Osteocyte (in vitro differentiated cells): ENCODE measurements at places on chromosomes 2 and 18.
A peak's percentile ranks its signal among the peaks of the same experiment; 100 is the strongest.

DNA sequence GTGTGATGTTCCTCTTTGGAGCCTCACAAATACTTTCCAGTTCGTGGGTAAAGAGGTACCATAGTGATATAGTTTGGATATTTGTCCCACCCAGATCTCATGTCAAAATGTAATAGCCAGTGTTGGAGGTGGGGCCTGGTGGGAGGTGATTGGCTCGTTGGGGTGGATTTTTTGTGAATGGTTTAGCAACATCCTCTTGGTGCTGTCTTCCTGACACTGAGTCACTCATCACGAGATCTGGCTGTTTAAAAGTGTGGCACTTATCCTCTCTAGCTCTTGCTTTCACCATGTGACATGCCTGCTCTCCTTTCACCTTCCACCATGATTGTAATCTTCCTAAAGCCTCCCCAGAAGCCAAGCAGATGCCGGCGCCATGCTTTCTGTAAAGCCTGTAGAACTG, 3.0 kb upstream of the CCDC93 start:
- no peak for DNase-seq

- no peak for DNase-seq
These were observed 70.0 kb upstream of the MAP4K4 start for GRCh38 chr2:101627285-101628029.

DNA sequence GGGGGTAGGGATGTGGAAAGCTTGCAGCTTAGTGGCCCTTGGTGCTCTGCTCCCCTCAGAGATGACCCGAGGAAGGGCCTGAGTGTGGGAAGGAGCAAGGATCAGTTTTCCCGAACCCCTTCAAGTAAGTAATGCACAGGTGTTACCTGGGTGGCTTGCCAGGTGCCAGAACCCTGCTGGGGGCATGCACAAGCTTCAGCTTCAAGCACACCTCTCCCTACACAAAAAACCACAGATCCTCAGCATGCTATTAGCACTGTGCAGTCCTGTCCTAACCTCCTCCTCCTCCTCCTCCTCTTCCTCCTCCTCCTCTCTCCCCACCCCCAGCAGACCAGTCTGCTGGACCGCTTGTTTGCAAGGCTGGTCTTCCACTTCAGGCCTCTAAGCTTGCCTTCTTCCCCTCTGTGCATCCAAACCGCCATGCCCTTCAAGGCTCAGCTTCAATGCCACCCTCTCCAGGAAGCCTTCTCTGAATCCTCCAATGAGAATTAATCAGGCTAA, 114.8 kb downstream of the ACAA2 start:
- no peak for DNase-seq

DNA sequence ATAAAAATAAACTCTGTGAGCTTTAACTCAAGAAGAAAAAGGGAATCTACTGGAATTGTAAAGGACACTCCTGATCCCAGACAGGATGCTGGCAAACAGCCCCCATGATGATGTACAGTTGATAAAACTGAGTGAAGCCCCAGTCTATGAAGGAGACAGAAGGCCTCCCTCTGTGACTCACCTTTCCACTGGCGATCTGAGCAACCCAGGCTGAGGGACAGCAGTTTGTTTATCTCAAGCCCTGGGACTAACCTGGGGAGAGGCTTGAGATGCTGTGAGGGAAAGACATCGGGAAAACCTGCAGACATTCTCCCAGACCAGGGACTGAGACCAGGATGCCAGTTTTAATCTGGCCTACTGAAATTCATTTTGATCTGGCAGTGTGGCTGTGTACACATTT, 104.5 kb upstream of the CDH2 start:
- no peak for DNase-seq

DNA sequence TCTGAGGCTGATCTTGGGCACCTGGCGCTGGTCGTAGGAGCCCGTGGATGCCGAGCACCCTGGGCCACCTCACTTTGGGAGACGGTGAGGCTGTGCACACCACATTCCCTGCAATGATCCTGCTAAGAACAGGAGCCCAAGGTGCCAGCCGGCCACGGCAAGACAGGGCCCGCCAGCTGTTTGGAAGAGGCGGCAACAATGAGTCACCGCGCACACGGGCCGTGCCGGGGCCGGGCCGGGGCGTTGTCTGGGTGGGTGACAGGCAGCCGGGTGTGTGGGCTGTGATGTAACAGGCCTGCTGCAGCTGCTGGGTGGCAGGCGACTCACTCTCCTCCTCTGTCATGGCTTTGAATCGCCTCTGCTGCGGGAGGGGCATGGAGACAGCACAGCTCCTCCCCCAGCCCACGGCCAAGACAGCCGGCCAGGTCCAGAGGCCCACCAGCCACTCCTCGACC, 49.7 kb upstream of the ODC1 start:
- DNase-seq: peak; percentile 84

GRCh38 chr18:59109375-59109774, 30.3 kb upstream of the SEC11C start:
- DNase-seq: no peak

DNA sequence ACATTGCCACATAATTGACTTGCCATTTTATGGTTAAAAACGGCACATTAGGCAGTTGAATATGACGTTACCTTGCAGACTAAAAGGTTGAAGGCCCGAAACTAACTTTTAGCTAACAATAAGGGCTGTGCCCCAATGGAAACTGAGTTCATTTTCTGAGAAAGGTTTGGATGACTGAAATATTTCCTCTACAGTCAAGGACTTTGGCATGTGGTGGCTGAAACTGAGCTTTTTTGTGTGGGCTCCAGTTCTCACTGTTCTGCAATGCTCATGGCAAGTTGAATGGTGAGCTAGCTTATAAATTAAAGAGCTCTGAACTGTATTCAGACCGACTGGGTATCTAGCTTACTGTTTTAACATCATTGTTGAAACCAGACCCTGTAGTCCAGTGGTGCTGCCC, 23.8 kb upstream of the TXNDC2 start:
- DNase-seq: no peak

DNA sequence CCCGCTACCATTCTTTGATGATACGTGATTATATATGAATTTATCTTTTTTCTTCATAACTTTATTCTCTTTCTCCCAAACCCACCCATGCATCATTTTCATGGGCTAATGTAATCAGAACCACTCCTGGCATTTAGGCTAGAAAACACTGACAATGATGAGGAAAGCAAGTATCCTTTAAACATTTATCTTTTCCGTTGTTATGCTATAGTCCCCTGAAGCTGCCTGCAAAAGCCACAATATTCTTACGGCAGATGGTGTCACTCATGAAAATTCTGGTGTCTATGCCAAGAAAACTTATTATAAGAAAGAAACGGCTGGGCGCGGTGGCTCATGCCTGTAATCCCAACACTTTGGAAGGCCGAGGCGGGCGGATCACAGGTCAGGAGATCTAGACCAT, 221.8 kb upstream of the CTAGE1 start:
- DNase-seq: no peak

GRCh38 chr18:23503963-23504344, 643 bp downstream of the RMC1 start:
- DNase-seq: no peak

DNA sequence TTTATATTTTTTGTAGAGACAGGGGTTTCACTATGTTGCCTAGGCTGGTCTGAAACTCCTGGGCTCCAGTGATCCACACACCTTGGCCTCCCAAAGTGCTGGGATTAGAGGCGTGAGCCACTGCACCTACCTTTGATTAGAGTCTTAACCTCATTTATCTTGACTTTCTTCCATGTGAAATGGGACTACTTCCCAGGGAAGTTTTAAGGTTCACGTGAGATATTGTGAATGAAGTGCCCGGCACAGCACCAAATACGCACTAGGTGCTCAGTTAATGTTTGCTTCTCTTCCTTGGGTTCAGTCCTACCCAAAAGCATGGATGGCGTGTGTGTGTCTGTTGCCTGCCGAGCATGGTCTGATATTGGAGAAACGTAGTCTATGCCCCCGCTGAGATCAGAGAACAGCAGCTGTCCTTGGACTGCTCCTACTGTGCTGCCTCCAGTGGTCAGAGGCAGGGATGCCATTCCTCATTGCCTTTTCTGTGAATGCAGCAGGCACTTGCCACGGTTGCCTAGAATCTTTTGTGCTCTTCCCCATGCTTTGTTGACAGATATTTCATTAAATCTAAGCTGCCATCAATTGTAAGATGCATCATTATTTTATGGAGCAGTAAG, 12.3 kb upstream of the TFCP2L1 start:
- peak; percentile 76 for DNase-seq

DNA sequence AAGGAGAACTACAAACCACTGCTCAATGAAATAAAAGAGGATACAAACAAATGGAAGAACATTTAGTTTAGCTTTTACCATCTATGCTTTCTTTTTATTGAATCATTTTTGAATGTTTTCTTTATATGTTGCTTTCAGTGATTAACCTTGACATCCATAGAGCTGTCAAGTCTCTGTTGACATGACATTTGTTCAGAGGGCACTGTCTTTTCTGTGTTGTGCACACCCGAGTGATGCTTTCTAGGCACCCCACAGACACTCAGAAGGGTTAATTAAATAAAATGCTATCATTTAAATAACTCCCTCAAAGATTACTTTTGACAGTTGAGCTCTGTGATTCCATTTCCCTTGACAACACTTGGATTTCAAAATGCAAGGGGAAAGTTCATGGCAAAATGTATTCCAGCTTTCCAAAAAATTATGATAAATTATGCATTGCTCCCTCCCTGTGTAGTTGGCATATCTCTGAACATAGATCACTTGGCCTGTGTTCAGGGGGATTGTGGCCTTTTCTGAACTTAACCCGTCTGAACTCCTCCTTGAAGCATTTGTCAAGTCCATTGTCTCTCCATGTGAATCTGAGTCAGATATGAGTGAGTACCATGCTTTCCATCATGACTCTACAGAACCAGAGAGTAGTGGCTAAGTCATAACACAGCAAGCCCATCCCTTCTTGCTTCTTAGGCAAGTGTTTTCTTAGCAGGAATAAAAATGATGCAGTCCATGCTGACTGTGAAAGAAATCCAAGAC, 372.6 kb downstream of the RPRM start:
- DNase-seq: no peak

- no peak for DNase-seq
These were observed 98.9 kb downstream of the RTP5 start for GRCh38 chr2:241968417-241968816.

DNA sequence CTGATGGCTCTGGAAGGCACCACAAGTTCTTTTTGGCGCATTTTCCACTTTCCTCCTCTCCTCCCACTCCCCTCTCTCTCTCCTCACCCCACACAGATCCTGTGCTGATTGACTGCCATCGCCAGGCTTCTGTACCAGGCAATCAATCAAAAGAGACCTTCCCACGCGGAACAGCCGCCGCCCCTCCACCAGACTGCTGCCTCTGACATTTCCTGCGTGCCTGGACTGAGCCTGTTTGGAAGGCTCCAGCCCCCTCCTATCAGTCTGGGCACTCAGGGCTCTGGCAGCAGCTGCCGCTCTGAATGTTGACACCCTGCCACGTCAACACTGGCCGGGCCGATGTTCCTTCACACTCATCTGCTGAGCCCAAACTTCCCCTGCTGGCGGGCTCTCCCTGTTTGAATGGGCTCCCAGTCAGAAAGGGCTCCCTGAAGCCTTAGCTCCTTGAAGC, 467.7 kb downstream of the EPHA4 start:
- DNase-seq: no peak

- no peak for DNase-seq
These were observed 38.5 kb downstream of the NTSR2 start for GRCh38 chr2:11631462-11631861.

- no peak for DNase-seq
These were observed 289.3 kb upstream of the RAB12 start for GRCh38 chr18:8319798-8320489.

- no peak for DNase-seq
These were observed 1083.2 kb downstream of the SOCS6 start for GRCh38 chr18:71371951-71372605.

GRCh38 chr2:112712903-112713584, 7.8 kb upstream of the NT5DC4 start:
- peak; percentile 77 for DNase-seq

DNA sequence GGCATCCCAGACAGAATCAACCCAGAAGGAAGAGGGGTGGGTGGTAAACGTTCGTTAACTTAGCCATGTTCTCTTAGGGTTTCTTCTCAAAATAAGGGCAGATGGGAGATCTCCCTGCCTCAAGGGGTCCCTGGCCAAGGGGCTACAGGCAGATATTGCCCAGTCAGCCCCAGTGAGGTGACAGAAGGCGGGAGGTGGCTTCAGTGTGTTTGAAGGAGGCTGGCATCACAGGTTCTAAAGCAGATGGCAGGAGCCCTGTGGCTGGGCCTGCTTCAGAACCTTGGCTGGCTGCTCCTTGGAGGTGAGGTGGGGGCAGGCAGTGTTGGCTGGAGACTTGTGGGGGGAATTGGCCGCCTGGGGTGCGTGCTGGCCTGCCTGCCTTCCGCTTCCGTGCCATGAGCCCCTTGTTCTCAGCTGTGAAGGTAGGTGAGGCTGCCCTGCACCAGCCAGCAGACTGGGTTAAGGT, 23.5 kb downstream of the HPCAL1 start:
- DNase-seq: no peak

- no peak for DNase-seq
These were observed 166.3 kb downstream of the NRP2 start for GRCh38 chr2:205848601-205849000.

DNA sequence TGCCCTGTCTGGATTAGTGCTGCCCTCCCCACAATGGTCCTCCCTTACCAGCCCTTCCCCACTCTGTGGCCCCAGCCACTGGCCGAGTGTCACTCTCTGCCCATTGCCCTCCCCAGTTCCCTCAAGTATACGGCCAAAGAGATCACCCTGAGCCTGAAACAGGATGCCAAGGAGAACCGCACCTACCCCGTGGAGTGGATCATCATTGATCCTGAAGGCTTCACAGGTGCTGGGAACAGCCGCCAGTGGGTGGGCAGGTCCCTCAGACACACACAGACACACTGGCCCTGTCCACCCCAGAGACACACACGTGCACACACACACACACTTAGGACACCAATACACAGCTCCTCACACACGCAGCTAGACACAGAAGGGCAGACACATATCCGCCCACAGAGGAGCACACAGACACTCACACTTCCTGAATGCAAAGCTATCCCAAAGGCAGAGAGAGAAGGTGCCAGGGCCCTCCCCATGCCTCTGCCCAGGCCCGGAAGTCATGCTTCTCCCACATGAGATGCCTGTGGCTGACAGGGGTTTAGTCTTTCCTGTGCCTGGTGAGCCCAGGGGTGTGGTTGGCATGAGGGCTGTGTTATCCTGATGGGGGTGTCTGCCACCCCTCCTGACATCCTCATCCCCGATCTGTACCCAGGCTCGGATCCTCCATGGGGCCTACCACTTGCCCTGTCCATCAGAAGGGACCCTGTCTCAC, 2.9 kb downstream of the CHRND start:
- DNase-seq: no peak

GRCh38 chr18:23453680-23454058, 582 bp downstream of the RIOK3 start:
- no peak for DNase-seq

GRCh38 chr18:4454537-4455112, 482 bp downstream of the DLGAP1 start:
- DNase-seq: no peak

DNA sequence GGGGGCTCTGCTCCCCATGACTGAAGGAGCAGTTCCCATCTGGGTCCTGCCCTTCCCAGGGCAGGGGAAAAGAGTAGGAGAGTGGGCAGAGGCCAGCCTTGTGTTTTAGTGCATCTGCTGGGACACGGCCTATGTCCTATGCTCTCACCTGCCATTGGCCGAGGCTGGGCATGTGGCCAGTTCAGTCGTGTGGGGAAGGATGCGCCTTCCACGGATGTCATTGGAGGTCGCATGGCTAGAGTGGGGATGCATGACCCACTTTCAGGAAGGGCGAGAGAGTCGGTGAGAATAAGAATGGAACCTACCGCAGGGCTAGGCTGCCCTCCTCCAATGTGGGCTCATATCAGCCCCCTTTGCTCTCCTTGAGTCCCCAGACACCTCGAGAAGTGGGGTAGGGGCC, 70.9 kb upstream of the HAAO start:
- no peak for DNase-seq
